ENCODE measurements at places on chromosomes 5 and 9.
A peak's percentile ranks its signal among the peaks of the same experiment; 100 is the strongest.

GRCh38 chr9:87386490-87387025, 111.1 kb upstream of the DAPK1 start:
- DNase-seq = no peak

- DNase-seq = no peak
Observed at GRCh38 chr5:29193972-29194371, 1999.5 kb upstream of the CDH6 start.

DNA sequence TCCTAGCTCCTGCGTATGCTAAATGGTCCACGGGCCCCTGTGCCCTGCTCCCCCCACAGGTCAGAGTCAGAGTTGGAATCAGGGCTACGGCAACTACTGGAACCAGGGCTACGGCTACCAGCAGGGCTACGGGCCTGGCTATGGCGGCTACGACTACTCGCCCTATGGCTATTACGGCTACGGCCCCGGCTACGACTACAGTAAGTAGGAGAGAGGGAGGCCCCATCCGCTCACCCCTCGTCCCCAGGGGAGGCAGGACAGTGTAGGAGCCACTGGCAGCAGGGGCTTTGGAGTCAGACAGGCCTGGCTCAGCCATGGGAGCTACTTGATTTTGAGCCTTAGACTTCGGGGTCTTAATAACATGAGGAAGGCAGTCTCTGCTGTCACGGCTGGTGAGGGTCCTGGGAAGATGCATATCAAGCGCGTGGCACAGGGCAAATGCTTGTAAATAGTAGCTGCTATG, 5.8 kb downstream of the HNRNPAB start:
- no peak for DNase-seq

- no peak for DNase-seq
Observed at GRCh38 chr5:81187885-81188284, 45.2 kb upstream of the CKMT2 start.

DNA sequence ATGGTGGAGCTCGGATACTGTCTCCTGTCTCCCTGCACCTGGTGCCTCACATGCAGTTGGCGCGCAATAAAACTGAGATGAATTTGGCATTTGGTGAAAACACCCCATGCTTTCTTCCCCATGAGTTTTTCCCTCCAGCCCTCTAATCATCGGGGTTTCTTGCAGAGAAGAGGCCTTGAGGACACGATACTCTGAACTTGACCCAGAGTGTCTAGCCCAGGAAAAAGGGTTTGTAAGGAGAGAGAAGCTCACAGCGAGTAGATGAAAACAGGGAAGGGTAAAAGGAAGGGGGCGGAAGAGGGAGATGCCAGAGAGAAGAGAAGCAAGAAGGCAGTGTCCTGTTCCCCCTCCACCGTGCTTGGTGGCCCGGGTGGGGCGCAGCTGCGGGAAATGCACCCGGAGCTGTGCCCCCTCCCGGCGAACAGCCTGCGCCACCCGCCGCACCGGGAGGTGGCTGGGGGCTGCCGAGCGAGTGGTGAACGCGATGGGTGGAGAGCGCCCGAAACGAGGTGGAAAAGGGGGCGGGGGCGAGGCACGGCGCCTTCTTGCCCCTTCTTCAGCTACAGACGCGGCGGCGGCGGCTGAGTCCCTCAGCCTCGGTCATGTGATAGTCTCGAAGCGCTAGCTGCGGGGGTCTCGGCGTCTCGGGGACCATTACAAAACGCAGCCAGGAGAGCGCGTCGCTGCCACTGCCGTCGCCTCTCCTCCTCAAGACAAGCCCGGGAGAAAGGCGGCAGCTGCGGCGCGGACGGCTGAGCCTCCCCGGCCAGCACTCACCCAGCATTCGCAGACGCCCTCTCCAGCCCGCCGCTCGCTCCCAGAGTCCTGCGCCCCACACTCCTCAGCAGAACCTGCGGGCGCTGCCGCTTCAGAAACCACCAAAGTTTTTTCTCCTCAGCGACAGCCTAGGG, 1.1 kb upstream of the FOXB2 start:
- DNase-seq = no peak

GRCh38 chr9:109166171-109166770, 778 bp downstream of the FRRS1L start:
- DNase-seq = no peak

DNA sequence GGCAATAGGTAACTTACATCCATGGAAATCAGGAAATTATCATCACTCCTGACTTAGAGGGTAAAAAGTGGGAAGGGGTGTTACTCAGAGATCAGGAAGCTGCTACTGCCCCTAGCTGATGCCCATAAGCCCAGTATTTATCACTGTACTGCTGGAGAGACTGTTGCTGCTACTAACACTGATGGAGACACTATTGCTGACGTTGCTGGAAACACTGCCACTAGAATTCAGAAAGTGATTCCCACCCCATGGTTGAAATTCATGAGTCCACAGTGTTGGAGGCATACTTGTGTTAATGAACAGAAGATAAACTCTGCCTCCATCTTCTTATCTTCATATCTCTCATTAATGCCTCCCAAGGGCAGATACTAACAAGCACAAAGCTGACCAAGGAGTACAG, 97.6 kb downstream of the MTX3 start:
- no peak for DNase-seq

DNA sequence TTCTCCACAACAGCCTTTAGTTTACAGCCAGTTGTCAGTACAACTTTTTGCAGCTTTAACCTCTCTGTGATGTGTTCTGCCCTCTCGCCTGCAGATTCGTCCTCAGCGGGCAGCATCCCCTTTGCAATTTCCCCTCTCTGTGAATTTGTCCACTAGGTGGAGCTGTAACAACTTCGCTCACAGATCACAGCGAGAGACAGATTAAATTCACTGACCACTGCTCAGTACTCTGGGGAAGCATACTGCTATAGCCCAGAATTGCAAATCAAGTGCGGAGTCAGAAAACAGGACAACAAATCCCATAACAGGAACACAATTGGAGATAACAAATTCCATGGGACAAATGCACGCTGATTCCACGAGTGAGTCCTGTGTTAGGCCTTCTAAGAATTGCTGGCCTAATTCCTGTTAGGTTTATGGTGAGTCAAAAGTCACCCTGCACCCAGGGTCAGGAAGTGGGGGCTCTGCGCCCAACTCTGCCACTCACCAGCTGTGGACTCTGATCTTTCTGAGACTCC, 2124.9 kb downstream of the MAT2B start:
- DNase-seq = peak; percentile 49

GRCh38 chr5:32251871-32252458, 60.8 kb downstream of the MTMR12 start:
- DNase-seq = no peak

- no peak for DNase-seq
Observed at GRCh38 chr9:81289622-81290021, 399.7 kb downstream of the TLE1 start.

DNA sequence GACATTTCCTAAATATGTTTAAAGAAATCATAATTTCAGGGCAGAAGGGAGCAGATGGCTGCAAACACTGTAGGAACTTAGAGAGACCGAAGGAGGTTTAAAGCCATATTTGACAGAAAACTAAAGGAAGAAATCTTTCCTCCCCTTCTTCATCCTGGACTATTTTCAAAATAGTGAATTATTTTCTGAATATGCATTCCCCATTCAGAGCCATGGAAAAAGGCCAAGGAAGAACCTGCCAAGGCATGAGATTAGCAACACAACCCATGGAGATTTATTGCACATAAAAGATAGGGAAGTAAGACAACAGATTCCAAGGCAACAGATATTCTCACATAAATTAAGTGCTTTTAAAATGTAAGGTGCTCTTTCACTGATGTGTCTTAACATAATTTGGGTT, 233.3 kb upstream of the ADAMTS16 start:
- no peak for DNase-seq

GRCh38 chr5:73218552-73219171, 45.7 kb downstream of the TMEM174 start:
- peak; percentile 70 for DNase-seq

- DNase-seq = no peak
Observed at GRCh38 chr9:68541568-68541967, 885 bp upstream of the TMEM252 start.

GRCh38 chr9:81776390-81776789, 87.0 kb upstream of the TLE1 start:
- no peak for DNase-seq

All from fibroblast of upper back skin (primary cell).